ENCODE measurements at places on chromosomes 13 and 19.

GRCh38 chr19:48170817-48171347 lies 402 bp downstream of the ZSWIM9 start:
- no peak for DNase-seq

DNA sequence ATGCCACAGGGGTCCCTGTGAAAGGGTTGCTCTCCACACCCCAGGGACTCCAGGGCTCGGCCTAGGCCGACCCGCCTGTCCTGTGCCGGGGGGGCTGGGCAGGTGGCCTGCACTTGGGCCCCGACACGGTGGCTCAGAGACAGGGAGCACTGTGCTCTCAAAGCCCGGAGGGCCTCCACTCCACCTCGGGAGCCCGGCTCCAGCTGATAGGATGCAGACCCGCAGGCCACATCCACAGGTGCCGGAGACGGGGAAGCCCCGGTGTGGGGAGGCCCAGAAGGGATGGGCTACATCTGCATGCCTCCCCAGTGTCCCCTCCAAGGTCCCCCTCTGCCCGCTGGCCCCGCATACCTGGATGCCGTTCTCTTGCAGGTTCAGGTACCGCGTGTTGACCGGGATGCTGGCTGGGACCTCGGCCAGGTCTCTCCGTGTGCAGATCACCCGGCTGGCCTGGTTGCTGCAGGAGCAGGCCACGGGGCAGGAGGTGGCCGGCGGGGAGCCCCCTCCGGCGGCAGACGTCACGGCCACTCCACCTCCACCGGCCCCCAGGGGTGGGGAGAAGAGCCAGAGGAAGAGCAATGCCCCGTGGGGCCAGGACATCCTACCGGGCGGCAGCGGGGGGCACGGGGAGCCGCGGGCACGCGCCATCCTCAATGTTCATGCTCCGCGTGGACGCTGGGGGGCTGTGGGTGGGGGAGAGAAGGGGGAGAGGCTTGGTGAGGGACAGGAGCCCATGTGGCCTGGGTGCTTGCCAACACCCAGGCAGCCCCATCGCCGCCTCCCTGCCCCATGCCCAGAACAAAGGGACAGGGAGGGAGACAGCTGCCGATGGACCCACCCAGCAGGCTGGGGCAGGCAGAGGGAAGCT lies 19.8 kb downstream of the LRRC4B start:
- peak; percentile 90 for DNase-seq

DNA sequence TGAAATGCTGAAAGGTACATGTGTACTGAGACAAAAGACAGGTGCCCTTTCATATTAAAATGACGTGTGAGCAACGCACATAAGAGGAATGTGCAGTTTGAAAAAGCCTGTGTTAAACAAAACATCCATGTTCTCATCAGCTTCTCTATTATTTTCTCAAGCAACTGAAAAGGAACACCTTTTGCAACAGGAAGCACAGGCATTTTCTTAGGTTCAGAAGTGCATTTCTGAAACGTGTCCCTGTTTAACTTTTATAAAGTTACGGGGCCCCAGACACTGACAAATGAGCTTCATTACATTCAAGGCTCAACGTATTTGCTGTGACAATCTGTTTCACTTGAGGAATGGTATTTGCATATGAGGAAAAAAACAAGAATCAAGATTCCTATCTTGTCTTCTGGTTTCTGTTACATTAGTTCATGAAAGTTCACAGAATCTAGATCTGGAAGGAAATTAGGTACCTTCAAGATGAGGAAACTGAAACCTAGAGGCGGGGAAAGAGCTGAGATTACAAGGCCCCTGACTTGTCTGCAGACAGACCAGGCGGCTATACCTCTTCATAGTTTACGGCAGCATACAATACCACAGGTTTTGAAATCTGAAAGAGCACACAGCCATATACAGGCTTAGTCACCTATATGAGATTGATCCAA lies 431.7 kb downstream of the KLF12 start:
- DNase-seq, result no peak

- DNase-seq, result no peak
Observed at GRCh38 chr13:73991384-73991783, 142.8 kb downstream of the KLF12 start.

- DNase-seq, result no peak
Observed at GRCh38 chr13:98374750-98375149, 197.7 kb upstream of the RNF113B start.

GRCh38 chr13:29993716-29994488 lies 143.5 kb upstream of the UBL3 start:
- no peak for DNase-seq

- DNase-seq, result peak; percentile 17
Observed at GRCh38 chr13:23558675-23559536, 11.3 kb upstream of the TNFRSF19 start.

- peak; percentile 53 for DNase-seq
Observed at GRCh38 chr13:43374621-43375020, 351.2 kb downstream of the DNAJC15 start.

DNA sequence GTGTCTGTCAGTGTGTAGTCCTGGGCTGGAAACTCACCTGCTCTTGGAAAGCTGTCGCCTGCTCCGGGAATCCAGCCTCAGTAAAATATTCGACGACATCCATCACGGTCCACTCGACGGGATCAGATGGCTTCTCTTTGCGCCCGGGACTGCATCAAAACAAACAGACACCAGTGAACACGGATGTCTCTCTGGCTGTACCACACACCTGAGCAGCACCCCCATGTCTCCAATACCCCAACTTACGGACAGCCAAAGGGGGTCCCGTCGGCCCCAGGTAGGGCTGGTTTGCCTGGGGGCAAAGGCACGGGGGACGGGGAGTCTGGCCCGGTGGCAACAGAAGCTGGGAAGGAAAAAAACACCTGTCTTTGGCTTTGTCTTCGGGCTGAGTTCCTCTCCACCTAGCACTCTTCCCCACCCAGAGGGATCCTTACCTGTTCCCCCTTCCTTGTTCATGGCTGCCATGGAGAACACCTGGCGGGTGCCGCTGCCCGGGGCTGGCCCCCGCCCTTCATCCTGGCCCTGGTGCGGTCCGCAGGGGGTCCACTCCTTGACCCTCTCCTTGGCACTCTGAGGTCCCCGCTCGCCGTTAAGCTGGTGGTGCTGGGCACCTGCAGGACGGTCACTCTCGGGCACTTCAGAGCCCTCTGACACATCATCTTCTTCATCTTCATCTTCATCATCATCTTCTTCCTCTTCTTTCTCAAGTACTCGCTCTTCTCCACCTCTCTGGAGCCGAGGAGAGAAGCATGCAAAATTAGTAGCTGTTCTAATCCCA lies 1.7 kb downstream of the SAMD1 start:
- no peak for DNase-seq

GRCh38 chr19:39199025-39199424 lies 2.3 kb downstream of the NCCRP1 start:
- DNase-seq, result peak; percentile 67

- no peak for DNase-seq
Observed at GRCh38 chr13:45439781-45440462, 21.7 kb upstream of the SLC25A30 start.

GRCh38 chr13:96844195-96844594 lies 150.1 kb downstream of the OXGR1 start:
- DNase-seq, result no peak

DNA sequence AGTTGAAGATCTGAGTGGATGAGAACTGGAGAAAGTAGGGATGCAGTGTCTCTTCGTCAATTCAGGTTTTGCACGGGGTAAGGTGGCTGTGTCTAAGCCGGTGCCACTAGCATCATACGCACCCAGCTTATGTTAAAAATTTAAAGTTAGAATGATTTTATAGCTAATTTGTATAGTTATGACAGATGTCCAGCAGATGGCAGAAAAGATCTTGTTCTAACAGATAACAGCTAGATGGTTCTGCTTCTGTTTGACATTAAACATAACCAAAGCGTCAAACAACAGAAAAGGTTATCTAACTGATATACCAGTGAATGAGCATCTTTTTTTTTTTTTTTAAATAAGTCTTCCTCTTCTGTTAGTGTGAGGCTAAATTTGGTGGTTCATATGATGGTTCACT lies 18.8 kb upstream of the EDDM13 start:
- DNase-seq, result peak; percentile 76

DNA sequence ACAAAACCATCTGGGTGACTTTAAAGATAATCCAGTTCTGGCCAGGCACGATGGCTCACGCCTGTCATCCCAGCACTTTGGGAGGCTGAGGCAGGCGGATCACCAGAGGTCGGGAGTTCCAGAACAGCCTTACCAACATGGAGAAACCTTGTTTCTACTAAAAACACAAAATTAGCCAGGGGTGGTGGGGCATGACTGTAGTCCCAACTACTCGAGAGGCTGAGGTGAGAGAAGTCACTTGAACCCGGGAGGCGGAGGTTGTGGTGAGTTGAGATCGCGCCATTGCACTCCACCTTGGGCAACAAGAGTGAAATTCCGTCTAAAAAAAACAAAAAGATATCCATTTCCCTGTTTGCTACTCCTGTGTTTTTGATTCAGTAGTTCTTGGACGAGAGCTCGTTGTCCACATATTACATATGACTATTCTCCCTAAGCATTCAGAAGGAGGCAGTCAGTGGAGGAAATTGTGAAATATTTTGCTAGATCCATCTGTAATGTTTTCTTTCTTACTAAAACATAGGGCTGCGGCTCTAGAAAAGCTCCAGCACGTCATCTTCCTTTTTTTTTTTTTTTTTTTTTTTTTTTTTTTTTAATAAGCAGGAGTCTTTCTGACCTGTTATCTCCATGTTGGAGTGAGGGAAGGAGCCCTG lies 33.6 kb downstream of the ZNF701 start:
- no peak for DNase-seq

DNA sequence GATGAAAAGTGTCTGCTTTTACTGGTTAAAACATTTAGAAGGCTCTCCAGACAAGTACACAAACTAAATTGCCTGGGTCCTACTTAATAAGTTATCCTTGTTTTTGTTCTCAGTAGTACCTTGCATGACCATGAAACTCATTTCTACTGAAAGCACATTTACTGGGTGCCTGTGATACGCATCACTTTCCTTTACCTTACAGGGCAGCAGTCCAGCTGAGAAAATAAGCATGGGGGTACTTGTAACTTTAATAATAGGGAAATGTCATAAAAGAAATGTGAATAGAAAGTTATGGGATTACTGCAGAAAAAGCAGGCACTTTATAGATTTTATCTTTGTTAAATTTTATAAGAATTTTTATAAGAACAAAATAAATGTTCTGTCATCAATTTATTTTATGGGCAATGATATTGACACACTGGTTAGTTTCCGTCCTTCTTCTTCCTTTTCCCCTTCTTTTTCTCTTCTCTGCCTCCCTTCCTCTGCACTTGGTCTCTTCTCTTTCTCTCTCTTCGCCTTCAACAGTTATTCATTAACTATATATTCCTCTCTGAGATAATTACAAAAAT lies 107.3 kb upstream of the AKAP11 start:
- no peak for DNase-seq

All from Ammon's horn (tissue), 1 donor.